Naive thymus-derived CD8-positive, alpha-beta T cell (primary cell): ENCODE measurements at places on chromosomes 12 and 14.
A peak's percentile ranks its signal among the peaks of the same experiment; 100 is the strongest.

GRCh38 chr12:5947006-5947405 lies 1.9 kb upstream of the ANO2 start:
- no peaks in the 10 kb centered on the region for H3K36me3 ChIP-seq
- no peak overlapping the region for H3K27ac ChIP-seq
- H3K4me3 ChIP-seq = no peak overlapping the region
- no peaks in the 10 kb centered on the region for H3K4me1 ChIP-seq
- H3K27me3 ChIP-seq = peaks cover 43% of the 10 kb centered on the region

- no peak overlapping the region for H3K27ac ChIP-seq
- no peak overlapping the region for H3K4me3 ChIP-seq
- peaks cover 2% of the 10 kb centered on the region for H3K36me3 ChIP-seq
- DNase-seq = no peak
Observed at GRCh38 chr14:104973385-104974145, 4.6 kb downstream of the AHNAK2 start.

DNA sequence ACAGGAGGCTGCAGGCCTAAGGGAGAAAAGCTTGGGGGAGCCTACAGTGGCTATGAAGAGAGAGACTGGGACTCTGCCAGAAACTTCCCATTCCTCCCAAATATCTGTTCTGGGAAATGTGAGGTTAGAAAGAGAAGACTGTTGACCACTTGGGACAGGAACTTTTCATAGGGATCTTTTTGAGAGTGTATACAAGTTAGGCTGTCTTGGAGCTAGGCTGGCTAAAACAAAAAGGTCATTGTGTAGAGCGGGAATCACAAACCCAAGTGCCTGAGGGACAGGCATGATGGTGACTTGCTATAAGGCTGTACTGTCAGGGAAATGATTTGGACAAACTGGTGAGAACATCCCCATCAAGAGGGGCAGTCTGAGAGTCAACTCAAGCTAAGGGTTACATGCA lies 175.1 kb downstream of the GRIP1 start:
- H3K27me3 ChIP-seq = no peaks in the 10 kb centered on the region
- no peak for DNase-seq
- no peaks in the 10 kb centered on the region for H3K4me1 ChIP-seq
- H3K27ac ChIP-seq = no peak overlapping the region
- no peaks in the 10 kb centered on the region for H3K36me3 ChIP-seq

DNA sequence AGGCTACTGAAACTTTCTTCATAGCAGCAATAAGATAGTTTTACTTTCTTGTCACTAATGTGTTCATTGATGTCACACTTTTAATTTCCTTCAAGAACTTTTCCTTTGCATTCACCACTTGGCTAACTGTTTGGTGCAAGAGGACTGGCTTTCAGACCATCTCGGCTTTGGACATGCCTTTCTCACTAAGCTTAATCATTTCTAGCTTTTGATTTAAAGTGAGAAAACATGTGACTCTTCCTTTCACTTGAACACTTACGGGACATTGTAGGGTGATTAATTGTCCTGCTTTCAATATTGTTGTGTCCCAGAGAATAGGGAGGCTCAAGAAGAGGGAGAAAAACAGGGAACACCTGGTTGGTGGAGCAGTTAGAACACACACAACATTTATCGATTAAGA lies 41.9 kb downstream of the IFNG start:
- H3K27ac ChIP-seq = peak overlapping the region; percentile 27
- H3K4me3 ChIP-seq = no peak overlapping the region
- H3K27me3 ChIP-seq = no peaks in the 10 kb centered on the region

DNA sequence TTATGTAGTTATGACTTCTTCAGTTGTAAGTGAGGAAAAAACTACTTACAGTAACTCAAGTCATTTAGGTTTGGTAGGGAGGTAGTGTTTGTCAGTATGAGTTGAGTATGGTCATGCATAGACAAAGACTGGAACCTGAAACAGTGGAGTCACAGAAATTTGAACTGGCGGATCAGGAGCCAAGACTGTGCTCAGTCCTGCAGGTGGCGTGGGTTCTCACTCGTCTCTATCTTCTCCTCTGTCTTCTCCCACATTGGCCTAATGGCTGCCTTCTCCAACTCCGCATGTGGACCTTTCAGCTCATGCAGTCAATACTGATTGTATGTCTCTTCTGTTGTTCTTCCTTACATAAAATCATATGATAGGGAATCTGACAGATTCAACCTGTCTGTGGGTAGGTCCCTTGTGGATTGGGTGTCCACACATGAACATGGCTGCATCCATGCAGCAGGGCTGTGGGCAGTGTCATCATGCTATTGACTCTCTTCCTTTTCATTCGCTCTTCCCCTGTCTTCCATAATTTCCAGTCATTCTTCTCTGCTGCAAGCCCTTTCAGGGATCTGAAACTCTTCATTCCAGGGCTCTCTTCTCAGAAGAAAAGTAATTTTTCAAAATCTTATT lies 78.8 kb upstream of the NEDD1 start:
- H3K4me1 ChIP-seq = no peaks in the 10 kb centered on the region
- H3K4me3 ChIP-seq = no peak overlapping the region
- no peak overlapping the region for H3K27ac ChIP-seq

DNA sequence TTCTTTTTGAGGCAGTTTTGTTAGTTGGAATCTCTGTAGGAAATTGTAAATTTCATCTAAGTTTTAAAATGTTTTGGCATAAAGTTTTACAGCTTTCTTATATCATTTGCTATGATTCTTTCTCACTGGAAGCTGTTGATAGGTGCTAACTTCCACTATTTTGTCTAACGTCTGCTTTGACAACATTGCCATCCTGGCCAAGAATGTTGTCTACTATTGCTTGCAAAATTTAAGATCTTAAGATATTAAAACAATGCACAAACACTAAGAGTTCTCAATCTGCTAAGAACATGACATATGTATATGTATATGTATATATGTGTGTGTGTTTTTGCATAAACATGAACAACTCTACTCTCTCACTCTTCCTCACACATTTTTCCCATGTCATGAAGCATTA lies 64.1 kb upstream of the MDGA2 start:
- no peak overlapping the region for H3K27ac ChIP-seq
- no peak for DNase-seq
- no peak overlapping the region for H3K4me3 ChIP-seq
- H3K4me1 ChIP-seq = no peaks in the 10 kb centered on the region
